Esophagus squamous epithelium (tissue), 5 donors: ENCODE measurements at places on chromosomes 16 and 17.

DNA sequence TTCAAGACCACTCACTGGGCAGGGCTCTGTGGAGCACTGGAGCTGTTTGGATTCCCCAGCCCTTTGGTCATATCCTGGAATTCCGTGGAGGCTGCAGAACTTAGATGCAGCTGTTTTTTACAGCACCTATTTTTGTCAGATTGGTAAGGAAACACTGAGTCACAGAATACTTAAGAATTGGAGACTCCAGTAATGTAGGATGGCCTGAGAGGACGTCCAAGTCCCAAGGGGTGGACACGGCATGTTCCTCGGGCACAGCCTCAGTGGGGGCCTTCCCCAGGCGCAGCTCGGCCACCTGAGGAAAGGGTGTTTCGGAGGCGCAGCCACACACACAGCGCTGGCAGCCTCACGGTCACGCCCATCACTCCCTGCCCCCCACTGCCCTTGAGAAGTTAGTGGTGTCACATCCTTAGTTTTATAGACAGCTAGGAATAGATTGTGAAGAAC lies 14.8 kb downstream of the PLD6 start:
- no peak for DNase-seq

DNA sequence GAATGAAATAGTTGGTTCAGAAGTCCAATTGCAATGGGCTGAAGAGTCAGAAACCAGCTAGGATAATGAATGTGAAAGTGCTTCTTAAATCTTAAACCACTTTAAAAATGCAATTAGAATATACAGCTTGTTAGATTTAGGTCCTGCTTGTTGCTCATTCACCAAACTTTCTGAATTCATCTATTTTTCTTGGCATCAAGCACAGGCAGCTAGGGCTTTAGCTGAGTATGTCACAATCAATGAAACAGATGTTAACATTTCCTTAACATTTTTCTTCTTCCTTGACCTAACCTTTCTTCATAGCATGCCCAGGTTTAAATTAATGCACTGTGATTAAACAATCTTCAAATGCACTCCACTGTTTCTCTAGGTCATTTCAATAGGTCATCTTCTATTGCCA lies 14.4 kb downstream of the KIF2B start:
- DNase-seq, result no peak

GRCh38 chr17:48626245-48627117 lies at the start of gene HOXB9:
HOXB9 (minus strand) TSS chr17:48626358; CDS start chr17:48626269, 89 bp downstream.
- no peak for DNase-seq

- DNase-seq, result no peak
Observed at GRCh38 chr17:45848868-45849535, 4.3 kb downstream of the SPPL2C start.

DNA sequence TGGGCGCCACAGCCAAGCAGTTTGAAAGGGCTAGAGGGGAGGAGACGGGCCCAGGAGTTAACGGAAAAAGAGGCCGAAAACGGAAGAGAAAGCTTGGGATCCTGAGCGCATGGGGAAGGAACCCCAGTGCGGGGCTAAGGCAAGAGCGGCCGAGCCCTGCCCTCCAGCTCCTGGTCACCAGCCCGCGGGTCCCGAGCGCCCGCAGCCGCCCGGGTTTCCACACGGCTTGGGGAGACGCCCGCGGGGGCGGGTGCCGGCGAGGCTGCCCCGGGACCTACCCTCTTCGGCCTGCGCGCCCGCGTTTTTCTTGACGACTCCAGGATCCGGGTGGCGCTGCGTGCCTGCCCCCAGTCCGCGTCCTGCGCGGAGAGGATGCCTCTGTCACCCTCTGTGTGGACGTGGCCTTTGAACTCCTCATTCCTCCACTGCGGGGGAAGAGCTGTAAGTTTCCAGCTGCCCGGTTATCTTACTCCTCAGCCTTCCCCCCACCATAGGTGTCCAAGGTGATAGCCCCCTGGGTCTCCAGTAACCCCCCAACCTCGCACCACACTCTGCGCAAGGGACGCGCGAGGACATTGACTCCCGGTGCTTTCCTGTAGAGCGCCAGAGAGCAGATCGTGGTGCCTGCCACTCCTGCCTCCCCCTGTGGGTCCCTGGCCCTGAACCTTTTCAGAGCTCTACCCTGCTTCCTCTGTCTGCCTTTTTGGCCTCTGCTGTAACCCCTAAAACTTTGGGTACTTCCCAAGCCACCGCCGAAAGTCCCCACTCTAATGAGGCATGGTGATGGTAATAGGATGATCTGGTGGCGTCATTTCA lies 1.7 kb upstream of the CDH11 start:
- DNase-seq, result no peak

DNA sequence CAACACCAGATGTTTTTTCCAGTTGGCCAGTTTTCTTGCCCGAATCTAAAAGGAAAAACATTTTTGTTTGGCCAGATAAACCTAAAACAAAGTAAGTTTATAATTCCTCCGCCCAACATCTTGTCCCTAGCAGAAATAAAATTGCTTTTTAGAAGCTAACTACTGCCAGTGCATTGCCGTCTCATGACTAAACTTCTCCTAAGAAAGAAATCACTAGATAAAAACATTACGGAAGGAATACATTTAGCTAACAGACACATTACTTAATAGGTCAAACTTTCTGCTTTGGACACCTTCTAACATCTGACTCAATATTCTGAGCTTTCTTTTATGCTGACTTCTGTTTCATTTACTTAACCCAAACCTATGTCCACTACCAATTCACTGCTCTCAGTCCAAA lies 36.2 kb downstream of the FBXL20 start:
- DNase-seq, result no peak

DNA sequence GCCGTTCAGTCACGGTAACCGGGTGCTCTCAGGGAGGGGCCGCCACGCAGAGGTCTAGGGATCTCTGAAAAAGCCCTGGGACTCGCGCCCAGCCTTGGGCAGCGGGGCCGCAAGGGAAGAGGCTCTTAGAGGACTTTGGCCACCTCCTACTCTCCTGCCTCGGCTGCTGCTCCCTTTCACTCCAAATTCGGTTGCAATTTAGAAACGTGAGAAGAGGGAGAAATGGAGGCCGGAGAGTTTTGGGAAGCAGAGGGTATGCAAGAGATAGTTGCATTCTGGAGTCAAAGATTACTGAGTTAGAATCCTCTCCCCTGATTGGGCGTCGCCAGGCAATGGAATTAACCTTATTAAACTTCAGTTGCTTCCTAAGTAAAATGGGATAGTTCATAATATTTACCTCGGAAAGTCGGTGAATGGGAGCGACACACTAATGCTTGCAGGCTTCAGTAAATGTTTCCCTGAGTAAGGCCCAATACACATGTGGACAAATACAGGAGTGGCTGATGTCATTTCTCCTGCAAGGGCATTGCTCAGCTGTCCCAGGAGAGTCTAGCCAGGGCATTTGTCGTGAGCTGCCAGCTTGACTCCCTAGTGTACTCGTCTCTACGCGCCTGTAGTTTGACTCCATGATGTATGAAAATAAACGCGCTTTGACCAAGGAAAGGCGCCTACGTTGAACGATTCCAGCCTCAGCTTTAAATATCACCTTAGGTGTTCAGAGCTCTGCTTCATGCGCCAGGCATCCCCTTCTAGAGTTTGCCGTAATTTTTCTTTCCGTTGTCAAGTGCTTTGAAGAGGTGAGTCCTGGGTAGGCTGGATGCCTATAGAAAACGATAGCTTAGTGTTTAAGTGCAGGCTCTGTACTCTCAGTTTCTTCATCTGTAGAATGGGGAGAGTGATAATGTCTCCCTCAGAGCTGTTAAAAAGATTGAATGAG lies 667 bp downstream of the OGFOD1 start:
- DNase-seq, result no peak

GRCh38 chr17:46898364-46898763 lies 24.6 kb upstream of the GOSR2 start:
- no peak for DNase-seq

GRCh38 chr17:10792151-10792550 lies 11.7 kb downstream of the TMEM238L start:
- DNase-seq, result no peak

DNA sequence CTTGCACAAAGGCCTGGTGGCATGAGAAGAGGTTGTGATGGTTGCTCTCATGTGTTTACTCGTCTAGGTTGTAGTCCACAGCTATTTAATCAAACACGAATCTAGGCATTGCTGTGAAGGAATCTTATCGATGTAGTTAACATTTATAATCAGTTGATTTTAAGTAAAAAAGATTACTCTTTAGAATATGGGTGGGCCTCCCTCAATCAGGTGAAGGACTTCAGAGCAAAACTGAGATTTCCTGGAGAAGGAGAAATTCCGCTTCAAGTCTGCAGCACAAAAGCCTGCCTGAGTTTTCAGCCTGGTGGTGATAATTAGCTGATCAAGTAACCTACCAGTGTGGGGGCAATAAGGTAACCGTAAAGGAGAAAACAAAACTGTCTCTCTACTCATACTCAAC lies 523.6 kb downstream of the GRIN2A start:
- DNase-seq, result no peak

DNA sequence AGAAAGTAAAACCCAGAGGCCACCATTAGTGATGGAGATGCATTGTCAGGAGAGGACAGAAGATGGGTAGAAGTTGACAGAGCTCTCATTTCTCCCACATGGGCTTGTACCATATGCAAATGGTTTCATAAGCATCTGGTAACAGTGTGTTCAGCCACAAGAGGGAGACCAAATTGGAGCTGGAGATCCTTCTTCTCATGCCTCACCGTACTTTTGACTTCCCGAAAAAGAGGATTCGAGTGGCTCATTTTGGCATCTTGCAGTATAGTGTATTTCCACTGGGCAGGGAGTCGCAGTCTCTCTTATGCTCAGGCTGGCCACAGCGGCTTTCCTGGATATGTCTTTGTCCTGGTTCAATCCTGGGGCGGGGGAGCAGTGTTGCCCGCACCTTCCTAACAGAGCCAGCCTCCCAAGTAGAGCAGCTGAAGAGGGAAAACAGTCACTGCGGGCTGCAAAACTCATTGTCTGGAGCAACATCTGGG lies 23.8 kb downstream of the TBC1D3B start:
- no peak for DNase-seq

DNA sequence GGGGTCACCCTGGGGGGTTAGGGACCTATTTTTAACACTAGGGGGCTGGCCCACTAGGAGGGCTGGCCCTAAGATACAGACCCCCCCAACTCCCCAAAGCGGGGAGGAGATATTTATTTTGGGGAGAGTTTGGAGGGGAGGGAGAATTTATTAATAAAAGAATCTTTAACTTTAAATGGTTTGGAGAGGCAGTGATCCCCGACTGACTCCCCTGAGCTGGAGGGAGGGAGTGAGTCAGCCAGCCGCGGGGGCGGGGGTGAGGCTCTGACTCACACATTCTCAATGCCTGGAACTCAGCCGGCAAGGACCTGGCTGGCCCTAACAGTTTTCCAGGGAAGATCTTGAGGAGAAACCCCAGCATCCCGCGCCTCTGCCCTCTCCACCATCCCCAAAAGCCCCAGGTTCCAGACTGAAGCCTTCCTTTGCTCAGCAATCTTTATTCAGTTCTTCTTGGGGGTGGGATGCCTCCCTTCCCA lies 1.5 kb downstream of the HCFC1R1 start:
- no peak for DNase-seq

- DNase-seq, result no peak
Observed at GRCh38 chr16:67028167-67028695, 718 bp upstream of the CBFB start.

GRCh38 chr16:84807776-84808175 lies 12.0 kb upstream of the CRISPLD2 start:
- no peak for DNase-seq

DNA sequence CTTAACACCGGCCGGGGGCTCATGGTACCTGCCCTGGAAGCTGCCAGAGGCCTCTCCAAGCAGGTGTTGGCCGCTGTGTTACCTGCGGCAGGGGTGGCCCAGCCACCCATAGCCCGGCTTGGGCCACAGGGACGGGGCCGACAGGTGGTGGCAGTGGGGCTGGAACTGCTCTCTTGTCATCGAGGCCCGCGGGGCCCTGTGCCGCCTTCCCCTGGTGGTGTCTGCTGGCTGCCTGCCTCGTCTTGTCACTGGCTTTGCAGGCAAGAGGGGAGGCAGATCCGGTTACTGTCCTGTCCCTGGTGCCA lies 27.1 kb downstream of the GSE1 start:
- no peak for DNase-seq

DNA sequence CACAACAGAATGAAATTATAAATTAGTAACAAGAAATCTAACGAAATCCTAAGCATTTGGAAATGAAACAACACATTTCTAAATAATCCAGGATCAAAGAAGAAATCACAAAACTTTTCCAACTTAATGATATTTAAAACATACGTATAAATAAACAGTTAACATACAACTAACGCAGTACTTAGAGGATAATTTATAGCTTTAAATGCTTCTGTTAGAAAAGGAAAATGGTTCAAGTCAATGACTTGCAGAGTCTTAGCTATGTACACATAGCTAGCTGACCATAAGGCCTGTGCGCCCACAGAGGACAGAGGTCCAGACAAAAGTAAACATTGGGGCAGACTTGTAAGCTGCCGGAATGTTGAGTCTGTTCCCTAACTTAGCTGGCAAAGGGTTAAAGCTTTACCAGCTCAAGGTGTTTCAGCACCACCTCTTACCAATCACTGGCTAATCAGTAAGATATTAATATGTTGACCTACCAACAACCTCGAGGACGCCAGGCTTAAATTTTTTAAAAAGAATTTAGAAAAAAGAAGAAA lies 84.6 kb downstream of the PARN start:
- no peak for DNase-seq

- DNase-seq, result no peak
Observed at GRCh38 chr17:61967729-61968128, 39.9 kb upstream of the INTS2 start.

DNA sequence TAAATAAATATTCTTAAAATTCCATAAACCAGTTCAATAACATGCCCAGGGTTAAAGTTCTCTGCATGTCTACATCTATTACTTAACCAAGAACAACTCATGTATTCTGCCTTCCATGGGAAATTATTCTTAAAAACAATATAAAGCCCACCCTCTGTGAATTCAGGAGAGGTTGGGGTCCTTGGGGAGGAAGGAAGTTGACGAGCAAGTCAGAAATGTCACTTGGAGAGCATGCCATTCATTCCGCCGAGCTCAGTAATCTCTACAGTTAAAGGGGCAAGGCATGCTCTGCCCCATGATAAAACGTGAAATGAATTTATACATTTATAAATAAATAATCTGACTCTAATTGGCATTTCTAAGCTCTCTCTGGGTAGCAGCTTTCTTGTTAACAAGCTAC lies 405.1 kb downstream of the TOX3 start:
- DNase-seq, result no peak

GRCh38 chr16:15899538-15900100 lies 11.2 kb upstream of the CEP20 start:
- no peak for DNase-seq

- no peak for DNase-seq
Observed at GRCh38 chr17:16926571-16927451, 45.1 kb downstream of the TNFRSF13B start.
